ENCODE measurements at places on chromosomes 16 and 17.
A peak's percentile ranks its signal among the peaks of the same experiment; 100 is the strongest.

DNA sequence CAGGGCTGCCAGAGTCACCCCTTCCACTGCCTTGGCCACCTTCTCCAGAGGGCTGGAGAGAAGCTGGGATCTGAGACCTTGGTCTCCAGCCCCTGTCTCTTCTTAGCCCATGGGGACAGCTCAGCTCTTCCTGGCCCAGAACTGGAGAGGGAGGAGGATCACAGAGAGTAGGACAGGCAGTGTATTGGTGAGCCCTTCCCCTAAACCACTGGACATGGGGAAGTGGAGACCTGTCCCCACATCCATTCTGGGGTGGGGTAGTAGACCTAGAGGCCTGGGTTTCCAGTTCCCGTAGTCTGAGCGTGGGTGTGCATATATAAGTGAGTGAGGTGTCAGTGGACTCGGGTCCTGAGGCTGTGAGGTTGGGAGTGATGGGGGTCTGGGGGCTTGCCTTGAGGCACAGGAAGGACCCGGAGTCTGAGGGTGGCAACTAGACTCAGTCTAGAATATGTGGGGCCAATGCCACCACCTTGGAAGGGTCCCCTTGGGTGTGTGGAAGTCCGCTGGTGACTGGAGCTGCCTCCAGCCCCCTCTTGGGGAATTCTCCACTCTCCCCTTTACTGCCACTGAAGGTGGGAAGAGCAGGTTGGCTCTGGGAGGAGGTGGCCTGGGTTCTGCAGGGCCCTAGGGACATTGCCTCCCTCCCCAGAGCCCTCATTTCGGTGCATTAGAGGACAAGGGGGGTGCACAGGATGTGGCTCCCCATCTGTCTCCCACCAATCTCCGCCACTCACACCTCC is 19.9 kb downstream of the GJD3 start:
- no peak for DNase-seq

GRCh38 chr16:15507301-15507958 is 73.0 kb downstream of the BMERB1 start:
- no peak for DNase-seq

GRCh38 chr17:37527249-37527851 is 37.7 kb downstream of the DUSP14 start:
- peak; percentile 3 for DNase-seq

DNA sequence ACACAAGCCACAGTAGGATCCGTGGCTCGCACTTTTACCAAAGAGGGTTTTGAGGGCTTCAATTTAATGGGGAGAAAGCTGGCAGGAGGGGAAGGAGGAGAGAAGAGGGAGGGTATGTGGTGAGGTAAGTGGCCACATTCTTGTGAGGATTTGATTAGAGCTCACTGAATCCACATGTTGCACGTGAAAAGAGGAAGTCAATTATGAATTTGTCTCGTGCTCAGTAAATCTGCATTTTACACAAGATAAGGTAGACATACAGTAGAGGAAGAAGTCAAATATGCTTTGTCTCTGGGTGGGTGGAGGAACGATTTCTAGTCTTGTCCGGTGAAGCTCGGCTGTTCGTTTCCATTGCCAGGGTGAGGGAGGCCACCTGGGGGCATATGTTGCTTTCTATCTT is 862 bp downstream of the ZNF232 start:
- DNase-seq: no peak

DNA sequence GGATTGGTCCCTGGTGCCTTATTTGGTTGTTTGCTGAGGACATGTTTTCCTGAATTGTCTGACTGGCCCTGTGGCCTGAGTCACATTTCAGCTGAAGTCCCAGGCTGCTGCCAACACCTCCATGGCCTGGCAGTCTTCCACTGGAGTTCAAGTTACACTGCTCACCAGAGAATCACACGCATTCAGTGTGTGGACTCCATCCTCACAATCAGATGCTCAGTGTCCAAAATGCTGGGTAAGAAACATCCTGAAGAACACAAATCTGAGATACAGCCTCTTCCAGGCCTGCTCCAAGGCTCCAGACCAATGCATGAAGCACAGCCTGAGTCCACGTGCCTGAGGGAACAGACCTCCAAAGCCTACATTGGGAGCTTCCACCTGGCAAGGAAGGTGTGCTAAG is 19.2 kb downstream of the CD300LB start:
- DNase-seq: no peak

DNA sequence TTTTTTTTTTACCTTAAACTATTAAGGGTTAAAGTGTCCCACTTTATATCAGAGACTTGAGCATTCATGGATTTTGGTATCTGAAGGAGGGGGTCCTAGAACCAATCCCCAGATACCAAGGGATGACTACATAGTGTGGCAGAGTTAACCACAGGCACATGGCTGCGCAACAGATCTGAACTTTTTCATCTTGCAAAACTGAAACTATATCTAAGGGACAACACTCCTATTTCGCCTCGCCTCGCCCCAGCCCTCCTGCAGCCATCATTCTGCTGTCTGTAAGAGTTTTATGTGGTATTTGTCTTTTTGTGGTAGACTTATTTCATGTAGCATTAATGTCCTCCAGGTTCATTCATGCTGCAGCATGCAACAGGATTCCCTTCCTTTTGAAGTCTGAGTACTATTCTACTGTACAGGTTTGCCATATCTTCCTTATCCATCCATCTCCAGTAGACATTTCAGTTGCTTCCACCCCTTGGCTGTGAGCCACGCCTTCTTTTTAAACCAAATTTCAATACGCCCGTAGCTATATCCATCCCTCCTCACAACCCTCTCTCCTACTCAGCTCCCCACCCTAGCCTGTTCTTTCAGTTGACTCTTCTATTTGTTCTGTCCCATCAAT is 53.2 kb downstream of the AMFR start:
- DNase-seq: no peak

GRCh38 chr16:82497139-82497538 is 129.6 kb upstream of the CDH13 start:
- no peak for DNase-seq

- no peak for DNase-seq
Measured at GRCh38 chr16:9645911-9646310, 536.3 kb downstream of the GRIN2A start.

DNA sequence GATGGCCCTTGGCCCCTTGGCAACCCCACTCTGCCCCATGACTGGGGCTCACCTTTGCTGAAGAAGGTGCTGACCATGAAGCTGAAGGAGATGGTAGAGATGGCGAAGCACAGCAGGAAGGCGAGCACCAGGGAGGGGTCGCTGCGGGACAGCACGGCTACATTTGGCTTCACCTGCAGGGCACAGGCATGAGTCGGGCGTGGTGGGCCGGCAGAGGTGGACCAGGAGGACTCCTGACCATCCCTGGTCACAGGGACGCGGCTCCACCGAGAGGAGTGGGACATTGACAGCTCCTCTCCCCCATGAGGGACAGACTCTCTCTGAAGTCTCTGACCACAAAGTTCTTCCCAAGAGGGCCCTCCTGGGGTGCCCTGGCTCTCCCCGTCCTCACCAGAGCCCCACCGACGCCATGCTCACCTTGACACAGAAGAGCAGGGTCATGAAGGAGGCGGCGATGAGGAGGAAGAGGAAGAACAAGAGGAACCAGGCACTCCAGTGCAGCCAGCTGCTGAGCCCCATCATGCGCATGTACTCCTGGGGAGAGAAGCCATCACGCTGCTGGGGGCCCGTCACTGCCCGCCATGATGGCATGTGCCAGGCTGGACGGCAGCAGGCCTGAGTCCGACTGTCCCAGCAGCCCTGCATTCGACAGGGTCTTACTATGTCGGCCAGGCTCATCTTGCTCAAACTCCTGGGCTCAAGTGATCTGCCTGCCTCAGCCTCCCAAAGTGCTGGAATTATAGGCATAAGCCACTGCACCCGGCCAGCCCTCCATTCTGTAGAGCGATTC is 23.1 kb downstream of the ABCA3 start:
- DNase-seq: no peak

DNA sequence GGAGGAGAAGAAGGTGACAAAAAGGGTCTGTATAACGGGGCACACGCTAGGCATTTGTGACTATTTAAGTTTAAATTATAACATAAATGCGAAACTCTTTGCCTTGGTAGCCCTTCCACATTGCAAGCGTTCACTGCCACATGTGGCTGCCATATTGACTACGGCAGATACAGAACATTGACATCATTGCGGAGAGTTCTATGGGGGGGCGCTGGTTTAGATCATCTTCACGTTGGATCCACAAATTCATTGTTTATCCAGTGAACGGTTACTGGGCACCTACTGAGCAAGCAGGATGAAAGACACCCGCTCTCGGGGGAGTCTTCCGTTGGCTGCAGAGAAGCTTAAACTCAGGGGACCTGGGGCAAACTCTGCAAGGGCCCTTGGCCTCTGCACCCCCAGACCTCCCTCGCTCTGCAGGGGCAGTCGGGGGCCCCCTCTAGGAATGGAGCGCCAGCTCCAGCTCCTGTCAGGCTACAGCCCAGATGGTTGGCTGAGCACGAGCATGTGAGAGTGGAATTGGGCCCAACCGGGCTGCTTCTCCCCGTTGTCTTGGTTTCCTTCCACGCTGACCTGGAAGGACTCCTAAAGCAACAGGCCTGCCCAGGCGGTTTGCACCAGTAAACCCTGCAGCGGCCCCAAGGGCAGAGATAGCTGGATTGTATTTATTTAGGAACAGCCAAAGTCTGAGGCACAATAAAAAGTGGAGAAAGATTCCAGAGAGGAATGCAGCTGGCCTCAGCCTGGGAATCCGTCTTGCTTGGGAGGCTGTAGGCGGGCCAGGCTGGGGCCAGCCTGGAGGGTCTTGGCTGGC is 172.2 kb downstream of the SEC14L1 start:
- no peak for DNase-seq

- peak; percentile 21 for DNase-seq
Measured at GRCh38 chr16:66728117-66728787, 23.2 kb downstream of the DYNC1LI2 start.

GRCh38 chr17:83026311-83026811 is 53.0 kb upstream of the METRNL start:
- no peak for DNase-seq

DNA sequence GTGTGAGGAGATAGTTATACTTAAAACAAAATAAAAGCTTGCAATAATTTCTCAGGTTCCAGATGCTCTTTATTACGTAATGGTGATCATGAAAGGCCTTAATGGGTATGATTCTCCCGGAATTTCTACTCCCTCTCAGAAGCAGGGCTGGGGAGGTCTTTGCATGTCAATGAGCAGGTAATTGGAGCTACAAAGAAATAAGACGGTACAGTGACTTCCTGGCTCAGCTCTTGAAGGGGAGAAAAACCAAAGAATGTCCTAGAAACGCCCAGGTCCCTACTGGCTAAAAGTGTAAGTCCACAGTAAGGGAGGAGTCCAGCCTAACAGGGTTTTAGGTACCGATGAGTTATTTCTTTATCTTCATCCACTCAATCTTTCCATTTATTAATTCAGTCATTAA is 390.9 kb downstream of the TMEM114 start:
- DNase-seq: no peak

- DNase-seq: no peak
Measured at GRCh38 chr17:21029036-21029435, 13.8 kb downstream of the USP22 start.

DNA sequence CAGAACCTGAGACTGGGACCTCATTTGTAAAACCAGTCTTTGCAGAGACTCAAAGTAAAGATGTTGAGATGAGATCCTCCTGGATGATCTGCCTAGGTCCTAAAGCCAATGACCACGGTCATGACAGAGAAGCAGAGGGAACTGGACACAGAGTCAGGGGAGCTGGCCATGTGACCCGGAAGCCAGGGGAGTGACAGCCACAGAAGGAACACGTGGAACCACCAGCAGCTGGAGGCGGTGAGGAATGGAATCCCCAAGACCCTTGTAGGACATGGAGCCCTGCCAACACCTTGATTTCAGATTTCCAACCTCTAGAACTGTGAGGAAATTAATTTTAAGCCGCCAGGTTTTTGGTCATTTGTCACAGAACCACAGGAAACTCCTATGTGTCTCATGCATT is 37.0 kb downstream of the USP22 start:
- DNase-seq: no peak

GRCh38 chr16:50246299-50247122 is 19.8 kb upstream of the ADCY7 start:
- DNase-seq: no peak

DNA sequence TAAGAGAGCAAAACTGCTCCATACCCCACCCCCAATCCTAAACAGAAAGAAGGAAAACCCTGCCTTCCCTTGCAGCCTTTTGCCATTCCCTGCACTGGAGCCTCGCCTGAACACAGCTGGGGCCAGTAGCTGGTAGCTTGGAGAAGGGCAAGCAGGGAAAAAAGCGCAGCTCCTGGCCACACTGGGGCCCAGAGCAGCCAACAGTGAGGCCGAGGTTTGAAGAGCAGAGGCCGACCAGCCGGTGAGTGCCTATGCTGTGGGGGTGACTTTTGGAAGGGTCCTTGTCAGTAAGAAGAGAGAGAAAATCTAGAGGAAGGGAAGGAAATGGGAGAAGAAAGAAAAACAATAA is 3.2 kb upstream of the HOXB9 start:
- no peak for DNase-seq

DNA sequence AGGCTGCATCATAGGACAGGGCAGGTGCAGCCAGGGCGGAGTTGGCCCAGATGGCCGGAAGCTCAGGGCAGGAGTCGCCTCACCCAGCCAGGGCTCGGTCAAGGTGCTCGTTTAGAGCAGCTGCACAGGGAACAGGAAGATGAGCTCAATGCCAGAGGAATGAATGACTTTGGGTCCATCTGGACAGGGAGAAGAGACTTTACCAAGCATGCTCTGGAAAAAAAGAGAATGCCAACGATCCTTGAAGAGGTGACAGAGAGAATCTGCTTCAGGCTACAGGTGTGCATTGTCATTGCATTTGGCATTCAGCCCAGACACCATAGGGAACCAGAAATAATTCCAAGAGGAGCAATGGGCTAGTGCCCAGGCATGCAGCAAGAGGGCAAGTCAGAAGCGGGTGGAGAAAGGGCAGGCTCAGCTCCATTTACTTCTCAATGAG is 6.7 kb upstream of the MPP3 start:
- DNase-seq: peak; percentile 92

GRCh38 chr16:19649980-19650379 is 68.0 kb downstream of the KNOP1 start:
- DNase-seq: no peak

GRCh38 chr16:73286346-73287267 is 238.7 kb upstream of the ZFHX3 start:
- no peak for DNase-seq

DNA sequence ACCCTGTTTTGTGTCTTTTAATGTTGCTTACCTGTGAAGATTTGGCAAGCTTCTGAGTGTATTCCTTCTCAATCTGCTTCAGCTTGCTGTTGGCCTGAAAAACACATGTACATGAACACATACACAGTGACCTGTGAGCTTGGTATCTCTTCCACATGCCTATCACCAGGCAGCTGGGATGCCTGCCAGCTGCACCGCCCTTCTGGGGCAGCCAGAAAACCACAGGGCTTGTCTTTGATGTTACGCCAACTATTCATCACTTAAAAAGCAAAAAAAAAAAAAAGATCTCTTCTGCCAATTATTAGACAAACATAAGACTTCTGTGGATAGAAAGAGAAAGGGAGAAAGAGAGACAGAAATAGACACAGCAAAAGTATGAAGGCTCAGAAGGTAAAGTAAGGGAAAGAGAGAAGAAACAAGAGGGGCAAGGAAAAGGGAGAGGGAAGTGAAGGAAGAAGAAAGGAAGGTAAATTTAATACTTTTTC is 189.2 kb upstream of the AXIN2 start:
- peak; percentile 75 for DNase-seq
